ENCODE measurements at places on chromosomes 12 and 14. TPM values are rescaled to one million over a fixed set of nuclear protein-coding genes. Genes with fewer than 3 reads are reported as not detected.

DAAM1 gene
- 27.5 TPM for total RNA-seq

TSHR gene
- total RNA-seq, result not detected

OR10AD1 gene
- not detected for total RNA-seq

LRRC43 gene
- 0.79 TPM for total RNA-seq

MYF6 gene
- not detected for total RNA-seq

PLEKHG7 gene
- not detected for total RNA-seq

TEX52 gene
- not detected for total RNA-seq

LUM gene
- total RNA-seq, result 1,118 TPM

All from aortic smooth muscle cell (primary cell).